ENCODE measurements at places on chromosomes 4 and X.

GRCh38 chr4:74159143-74159709 is 1.3 kb downstream of the MTHFD2L start:
- DNase-seq, result no peak

DNA sequence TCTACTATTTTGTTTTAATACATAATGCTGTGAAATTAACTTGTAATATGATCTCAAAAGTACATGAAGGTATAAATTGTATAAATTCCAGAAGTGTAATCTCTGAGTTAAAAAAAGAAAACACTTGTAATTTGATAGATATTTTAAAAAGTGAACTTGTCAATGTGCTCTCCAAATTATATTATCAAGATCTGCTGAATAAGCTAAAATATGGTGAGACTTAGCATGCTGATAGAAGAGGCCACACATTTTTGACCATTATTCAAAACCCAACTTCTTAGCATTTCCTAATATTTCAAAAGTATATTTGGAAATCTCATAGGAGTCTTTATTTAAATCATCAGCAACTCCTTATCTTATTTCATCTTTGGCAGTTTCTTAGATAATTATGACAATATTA is 657.1 kb upstream of the BOD1L1 start:
- DNase-seq, result no peak

DNA sequence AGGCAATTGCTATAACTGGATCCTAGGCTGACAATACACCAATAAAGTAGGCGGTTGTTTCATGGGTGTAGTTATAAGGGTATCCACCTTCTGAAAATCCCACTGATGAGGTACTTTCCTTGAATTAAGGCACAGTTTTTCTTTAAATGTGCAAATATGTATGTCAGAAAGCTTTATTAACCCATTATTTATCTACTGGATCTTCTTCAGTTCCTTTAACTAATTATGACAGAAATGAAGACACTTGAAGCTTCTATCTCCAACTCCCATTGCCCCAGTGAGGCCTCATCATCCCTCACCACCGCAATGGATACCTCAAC is 159.6 kb upstream of the KLF3 start:
- no peak for DNase-seq

GRCh38 chr4:151329217-151330007 is 4.0 kb upstream of the SH3D19 start:
- no peak for DNase-seq

GRCh38 chr4:16544251-16544721 is 318.0 kb upstream of the TAPT1 start:
- DNase-seq, result no peak

GRCh38 chr4:60502733-60503132 is 697.4 kb upstream of the ADGRL3 start:
- DNase-seq, result no peak

GRCh38 chrX:13700380-13700779 is 11.5 kb downstream of the RAB9A start:
- no peak for DNase-seq

GRCh38 chr4:26076896-26077295 is 162.9 kb downstream of the SMIM20 start:
- DNase-seq, result no peak

GRCh38 chrX:134999469-134999868 is 8.7 kb downstream of the SMIM10 start:
- peak; percentile 39 for DNase-seq

DNA sequence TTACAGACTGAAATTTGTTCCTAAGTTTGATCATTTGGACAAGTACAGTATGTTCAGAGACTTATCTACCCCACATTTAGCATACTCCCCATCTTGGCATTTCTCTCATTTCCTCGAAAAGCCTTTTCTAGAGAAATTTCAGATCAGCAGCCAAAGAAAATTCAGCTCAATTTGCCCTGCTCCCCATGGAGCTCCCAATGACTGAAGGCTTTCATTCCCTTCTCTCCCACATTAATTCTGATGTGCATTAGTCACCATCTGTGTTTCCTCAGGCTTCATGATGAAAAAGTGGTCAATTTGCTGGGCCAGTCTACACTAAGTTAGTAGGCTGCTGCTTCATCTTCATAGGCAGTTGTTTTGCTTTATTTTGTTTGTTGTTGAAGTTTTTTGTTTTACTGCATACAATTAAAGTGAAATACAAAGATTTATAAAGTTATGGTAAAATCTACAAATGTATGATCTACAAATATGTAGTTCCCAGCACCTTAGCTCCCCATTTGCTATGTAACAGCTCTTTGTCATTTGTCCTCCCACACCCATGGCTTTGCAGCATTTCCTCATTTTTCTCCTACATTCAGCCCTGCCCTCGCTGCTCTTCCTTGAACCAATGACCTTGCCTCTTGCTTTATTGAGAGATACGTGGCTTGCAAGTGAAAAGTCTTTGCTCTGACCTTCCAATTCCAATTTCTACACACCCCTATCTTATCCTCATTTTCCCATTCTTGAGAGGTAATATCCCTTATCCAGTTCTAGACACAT is 193.9 kb downstream of the ANAPC10 start:
- DNase-seq, result no peak

GRCh38 chr4:68373513-68373912 is 23.6 kb upstream of the YTHDC1 start:
- DNase-seq, result no peak

- no peak for DNase-seq
Measured at GRCh38 chr4:85544751-85545150, 69.8 kb downstream of the ARHGAP24 start.

DNA sequence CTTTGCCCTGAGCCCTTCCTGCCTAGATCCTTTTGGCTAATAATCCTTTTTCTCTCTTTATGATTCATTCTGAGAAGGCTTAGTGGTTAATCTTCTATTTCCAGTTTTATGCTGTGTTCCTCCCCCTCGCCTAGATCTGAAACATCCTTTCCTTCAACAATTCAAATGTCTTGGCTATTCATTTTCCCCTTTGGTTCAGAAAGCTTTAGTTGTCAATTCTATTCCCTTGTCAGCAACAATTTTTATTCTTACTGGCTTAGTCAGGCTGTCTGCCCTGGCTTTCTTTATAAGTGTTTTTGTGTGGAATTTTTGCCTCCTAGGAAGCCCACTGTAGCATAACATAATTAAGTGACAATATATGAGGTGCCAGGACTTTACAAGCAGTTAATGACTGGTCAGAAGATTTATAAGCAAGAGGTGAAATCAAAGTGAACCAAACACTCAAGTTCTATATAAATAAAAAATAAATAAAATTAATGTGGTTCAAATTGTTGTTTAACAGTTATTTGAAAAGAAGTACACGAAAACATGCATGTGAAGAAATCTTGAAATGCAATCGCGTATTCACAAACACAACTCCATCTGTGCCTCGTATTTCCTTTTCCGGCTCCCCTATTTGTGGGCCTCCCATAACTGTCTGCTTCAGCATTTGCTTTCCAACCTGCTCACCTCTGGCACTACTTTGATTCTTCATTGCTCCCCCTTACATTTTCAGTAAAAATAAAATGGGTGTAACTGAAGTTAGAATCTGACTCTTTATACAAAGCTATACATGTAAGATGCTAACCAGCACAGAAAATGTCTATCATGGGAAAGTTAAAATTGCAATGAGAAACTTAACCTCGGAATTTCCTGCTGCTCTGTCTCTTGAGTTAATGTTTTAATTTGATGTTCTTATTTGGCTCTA is 235.4 kb downstream of the SPRY1 start:
- DNase-seq, result no peak

- DNase-seq, result peak; percentile 15
Measured at GRCh38 chr4:90328558-90328957, 201.4 kb downstream of the CCSER1 start.

GRCh38 chr4:5003372-5003857 is 15.8 kb downstream of the CYTL1 start:
- DNase-seq, result no peak

- DNase-seq, result no peak
Measured at GRCh38 chr4:165539801-165540200, 161.0 kb downstream of the CPE start.

DNA sequence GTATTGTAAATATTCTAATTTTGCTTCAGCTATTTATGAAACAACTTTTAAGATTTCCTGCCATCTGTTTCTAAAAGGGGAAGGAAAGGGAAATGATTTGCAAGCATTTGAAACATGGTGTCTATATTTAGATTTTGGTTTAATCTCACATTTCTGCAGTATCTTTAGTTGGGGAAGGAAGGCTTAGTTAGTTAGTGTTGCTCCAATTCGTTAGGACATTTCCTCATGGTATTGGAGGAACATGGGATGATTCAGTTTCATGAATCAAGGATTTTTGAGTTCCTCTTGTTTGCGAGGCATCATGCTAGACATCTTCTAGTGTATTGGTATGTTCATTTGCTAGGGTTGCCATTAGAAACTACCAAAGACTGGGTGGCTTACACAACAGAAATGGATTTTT is 20.5 kb upstream of the TMEM192 start:
- no peak for DNase-seq

DNA sequence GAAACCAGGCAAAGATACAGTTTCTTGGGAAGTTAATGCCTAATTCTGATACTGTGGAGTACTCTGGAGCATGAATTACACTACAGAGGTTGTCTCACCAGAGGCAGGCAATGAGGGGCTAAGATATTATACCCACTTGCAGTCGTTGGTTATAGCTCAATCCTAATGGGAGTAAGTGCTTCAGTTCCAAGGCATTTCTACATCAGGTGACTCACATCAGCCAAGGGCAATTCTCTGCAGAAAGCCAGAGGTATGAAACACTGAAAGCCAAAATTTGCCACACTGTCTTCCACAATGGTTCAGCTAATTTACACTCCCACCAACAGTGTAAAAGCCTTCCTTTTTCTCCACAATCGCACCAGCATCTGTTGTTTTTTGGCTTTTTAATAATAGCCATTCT is 174.0 kb upstream of the IL15 start:
- DNase-seq, result no peak

DNA sequence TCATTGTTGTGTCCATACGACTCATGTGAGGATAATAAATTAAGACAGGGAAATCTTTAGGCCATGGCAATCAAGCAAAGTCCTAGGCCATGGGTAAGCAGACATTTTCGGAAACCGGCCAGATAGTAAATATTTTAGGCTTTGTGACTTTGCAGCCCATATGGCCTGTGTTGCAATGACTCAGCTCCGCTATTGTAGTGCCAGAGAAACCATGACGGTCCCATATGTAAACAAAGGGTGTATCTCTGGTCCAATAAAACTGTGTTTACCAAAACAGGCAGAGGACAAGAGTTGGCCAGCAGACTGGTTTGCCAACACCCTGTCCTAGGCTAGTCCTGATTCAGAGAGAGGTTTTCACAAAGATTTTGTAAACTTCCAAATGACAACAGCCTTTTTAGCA is 5.0 kb downstream of the FAM114A1 start:
- no peak for DNase-seq

DNA sequence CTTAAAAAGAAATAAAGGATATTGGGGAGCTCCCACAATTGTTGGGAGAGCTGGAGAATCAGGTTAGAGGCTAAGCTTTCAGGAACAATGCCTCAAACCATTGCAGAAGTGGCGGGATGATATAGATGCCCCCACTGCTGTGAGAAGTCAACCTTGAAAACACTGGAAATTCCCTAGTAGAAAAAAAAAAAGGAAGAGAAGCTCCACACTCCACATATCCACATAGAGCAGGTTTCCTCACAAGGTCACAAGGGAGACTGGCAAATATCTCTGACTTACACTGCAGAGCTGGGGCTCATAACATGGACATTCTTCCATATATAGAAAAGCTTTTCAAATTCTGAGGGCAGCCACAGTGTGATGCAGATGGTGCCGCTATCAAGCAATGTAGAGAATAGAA is 22.7 kb upstream of the OGT start:
- DNase-seq, result no peak

GRCh38 chr4:23373261-23373660 is 516.6 kb downstream of the PPARGC1A start:
- no peak for DNase-seq

DNA sequence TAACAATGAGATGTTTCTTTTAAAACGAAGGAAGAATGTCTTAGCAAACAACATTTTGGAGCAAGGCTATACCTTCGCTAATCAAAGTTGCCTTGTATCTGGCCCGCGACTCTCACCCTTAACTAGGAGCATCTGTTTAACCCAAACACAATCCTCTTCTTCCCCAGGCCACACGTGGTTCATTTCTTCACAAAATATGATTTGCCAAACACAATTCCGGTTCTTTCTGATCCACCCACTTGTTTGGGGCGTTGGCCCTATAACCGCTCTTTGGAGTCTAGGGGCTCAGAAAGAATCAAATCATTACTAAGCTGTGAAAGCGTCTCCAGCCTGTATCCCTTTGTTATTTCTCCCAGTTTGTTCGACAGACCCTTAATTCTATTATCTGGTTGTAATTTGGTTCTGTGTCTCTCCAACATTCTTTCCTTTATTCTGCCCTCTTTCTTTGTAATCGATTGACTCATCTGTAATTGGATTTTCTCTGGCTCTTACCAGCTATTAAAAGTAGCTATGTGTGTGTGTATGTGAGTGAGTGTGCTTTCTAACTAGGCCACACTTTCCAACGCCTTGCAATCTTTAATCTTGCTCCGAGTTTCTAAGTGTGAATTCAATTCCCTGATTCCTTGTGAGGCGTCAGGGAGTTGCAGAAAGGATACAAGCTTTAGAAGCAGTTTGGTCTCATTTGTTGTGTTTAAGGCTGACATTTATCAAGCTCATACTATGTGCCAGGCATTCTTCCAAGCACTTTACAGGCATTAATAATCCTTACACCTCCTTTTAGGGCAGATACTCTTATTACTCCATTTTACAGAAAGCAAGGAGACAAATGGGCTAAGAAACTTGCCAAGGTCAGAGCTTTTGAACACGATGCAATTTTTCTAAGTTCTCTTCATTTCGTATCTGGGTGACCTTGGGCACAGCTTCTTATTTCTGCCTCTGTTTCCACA is 138.6 kb upstream of the CPEB2 start:
- DNase-seq, result no peak

- DNase-seq, result no peak
Measured at GRCh38 chrX:39760930-39761329, 336.8 kb downstream of the BCOR start.

DNA sequence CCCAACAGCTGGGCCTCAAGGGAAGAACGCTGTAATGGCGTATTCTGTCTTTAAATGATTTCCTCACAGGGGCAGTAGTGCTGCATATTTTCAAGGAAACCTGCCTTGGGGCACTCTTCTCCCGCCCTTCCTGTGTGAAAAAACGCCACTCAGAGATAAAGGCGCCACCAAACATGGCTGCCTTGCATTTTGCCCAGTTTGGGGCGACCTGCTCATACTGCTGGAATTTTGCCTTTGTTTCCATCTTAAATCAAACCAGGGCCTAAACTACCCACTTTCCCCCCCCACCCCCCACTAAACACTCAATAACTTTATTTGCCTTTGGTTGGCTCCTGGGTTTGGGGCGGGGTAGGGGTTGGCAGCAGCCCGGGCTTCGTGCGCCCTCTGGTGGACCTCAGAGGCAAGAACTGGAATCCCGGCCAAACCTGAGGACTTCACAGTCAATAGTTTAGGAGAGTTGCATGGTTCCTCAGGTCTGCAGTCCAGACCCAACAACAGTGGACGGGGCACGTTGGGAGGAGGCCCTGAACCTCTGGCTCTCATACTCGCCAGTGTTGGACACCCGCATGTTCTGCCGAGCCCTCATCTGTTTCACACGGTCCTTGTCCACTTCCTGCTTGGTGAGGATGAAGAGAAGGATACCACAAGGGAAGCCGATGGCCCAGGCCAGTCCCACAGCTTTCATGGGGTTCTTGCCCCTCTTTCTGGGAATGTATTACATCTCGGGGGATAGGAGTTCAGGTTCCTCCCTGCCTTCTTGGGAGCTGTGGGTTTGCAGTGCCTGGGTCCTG is 220.1 kb upstream of the STK26 start:
- no peak for DNase-seq
